MCF 10A (cell line): ENCODE measurements at places on chromosomes 4 and X. TPM values are rescaled to one million over a fixed set of nuclear protein-coding genes. Genes with fewer than 3 reads are reported as not detected.

Gene ADAM29
- not detected in 2 replicates for total RNA-seq

Gene RENBP
- 0.23 TPM in 1 of 2 replicates, not detected in the other for total RNA-seq

GRCh38 chr4:42750091-42750490 lies 93.2 kb upstream of the ATP8A1 start:
- H3K4me3 ChIP-seq, result no peak overlapping the region
- no peaks in the 10 kb centered on the region for H3K36me3 ChIP-seq
- no peaks in the 10 kb centered on the region for H3K27me3 ChIP-seq

DNA sequence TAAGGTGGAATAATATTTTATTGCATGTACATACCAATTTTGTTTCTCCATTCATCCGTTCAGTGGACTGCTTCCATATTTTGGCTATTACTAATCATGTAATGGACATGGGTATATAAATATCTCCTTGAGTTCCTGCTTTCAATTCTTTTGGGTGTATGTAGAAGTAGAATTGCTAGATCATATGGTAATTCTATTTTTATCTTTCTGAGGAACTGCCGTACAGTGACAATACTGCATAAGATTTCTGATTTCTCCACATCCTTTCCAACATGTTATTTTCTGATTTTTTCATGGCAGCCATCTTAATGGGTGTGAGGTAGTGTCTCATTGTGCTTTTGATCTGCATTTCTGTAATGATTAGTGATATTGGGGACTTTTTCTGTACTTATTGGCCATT lies 19.2 kb downstream of the ALPK1 start:
- H3K27me3 ChIP-seq, result no peaks in the 10 kb centered on the region
- peaks cover 13% of the 10 kb centered on the region for H3K36me3 ChIP-seq
- no peak overlapping the region for H3K4me3 ChIP-seq
- no peak overlapping the region for H3K27ac ChIP-seq
